ENCODE measurements at places on chromosomes 12 and 14.

GRCh38 chr12:2150833-2151232, 98.0 kb downstream of the CACNA1C start:
- DNase-seq = no peak

GRCh38 chr14:77579065-77579464, 37.4 kb downstream of the SPTLC2 start:
- no peak for DNase-seq

DNA sequence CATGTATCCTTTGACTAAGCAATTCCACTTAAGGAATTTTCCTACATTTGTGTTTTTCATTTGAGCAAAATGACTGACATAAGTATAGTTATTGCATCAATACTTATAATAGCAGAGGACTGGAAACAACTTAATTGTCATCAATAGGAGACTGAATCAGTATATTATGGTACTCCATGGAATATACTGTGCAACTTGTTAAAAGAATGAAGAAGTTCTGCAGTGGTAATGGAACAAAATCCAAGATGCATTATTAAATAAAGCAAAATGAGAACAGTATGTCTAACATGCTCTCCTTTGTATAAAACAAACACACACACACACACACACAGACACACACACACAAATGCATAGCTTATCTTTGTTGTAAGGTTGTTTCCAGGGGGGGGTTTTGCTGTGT, 303.1 kb downstream of the RAD51B start:
- DNase-seq = no peak

GRCh38 chr12:104201238-104202001, 14.2 kb upstream of the TXNRD1 start:
- peak; percentile 15 for DNase-seq

DNA sequence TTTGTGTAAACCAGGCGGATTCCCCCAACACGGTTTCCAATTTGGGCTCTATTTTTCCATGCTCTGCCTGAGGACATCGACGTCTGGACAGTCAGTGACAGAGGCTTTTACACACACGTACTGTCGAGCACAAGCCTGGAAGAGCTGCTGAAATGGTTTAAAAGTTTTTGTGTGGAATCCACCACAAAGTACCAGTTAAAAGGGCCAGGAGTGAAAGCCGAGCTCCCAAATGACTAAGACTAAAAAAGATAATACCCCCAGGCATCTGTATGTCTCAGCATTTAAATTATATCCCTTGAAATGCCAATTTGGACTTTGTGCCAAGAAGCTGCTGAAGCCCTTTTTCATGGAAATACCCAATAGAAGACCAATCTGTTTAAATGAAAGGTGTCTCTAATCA, 173.2 kb downstream of the EGLN3 start:
- no peak for DNase-seq

GRCh38 chr12:115820656-115821055, 456.8 kb downstream of the MED13L start:
- DNase-seq = no peak

- DNase-seq = no peak
These were observed 20.0 kb upstream of the DNAH10 start for GRCh38 chr12:123741937-123742572.

- DNase-seq = no peak
These were observed 2.4 kb downstream of the NCOR2 start for GRCh38 chr12:124564971-124565491.

DNA sequence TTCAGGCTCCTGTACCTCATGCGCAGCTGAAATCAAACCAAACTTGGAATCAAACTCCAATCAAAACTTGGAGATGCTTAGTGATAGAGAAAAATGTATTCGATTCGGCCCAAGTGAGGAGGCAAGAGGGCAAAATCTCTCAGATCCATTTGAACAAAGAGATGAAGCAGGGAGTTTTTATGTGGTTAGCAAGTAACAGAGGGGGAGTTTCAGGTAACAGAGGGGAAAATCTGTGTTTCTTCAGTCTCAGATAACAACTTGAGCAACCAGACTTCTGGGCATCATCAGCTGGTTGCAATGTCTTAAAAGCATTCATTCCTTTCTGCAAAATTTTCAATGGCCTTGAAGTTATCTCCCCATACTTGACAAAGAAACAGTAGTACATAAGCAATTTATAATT, 245.1 kb upstream of the AVPR1A start:
- no peak for DNase-seq

DNA sequence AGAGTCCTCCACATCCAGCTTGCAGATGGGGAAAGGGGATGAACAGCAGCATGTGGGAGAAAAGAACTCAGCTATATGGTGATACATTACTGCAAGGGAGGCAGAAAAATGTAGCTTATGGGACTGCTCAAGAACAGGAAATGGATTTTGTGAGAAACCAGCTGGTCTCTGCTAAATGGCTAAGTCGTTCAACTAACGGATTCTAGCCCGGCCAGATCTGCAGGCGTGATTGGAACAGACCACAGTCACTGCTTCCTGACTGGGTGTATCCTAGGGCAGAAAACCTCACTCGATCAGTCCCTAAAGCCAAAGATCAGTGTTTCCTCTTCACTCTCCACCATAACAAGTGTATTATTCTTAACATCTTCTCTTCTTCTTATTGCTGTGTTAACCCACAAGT, 8.1 kb upstream of the PTGDR start:
- DNase-seq = no peak

DNA sequence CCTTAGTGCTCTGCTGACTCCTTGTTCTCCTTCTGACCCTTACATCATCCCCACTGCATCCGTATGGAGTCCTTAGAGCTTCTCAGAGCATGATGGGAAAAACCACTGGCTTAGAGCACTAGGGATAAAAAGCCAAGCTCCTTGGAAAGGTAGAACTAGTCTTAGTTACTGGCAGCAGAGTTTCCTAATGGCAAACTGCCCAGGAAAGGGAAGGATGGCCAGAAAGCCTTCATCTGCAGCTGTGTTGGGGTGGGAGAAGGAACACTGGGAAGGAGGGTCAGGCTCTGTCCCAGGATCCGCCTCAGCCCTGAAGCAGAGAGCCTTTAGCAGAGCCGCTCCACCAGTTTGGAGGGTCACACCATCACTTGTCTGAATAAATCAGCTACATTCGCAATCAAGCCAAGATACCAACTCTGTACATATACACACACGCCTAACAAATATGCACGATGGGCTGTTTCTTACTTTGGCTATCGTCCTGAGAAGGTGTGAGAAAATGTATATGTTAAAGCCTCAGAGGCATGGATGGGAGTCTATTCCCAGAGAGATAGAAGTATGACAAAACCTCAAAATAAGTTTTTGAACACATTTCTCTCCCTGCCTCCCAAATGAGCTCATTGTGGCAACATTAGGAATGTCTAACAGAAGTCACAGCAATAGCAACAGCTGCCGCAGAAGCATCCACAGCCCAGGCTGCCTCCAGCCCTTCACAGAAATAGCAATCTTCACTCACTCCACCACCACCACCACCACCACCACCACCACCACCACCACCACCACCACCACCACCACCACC, 18.6 kb upstream of the GALNT8 start:
- DNase-seq = no peak

DNA sequence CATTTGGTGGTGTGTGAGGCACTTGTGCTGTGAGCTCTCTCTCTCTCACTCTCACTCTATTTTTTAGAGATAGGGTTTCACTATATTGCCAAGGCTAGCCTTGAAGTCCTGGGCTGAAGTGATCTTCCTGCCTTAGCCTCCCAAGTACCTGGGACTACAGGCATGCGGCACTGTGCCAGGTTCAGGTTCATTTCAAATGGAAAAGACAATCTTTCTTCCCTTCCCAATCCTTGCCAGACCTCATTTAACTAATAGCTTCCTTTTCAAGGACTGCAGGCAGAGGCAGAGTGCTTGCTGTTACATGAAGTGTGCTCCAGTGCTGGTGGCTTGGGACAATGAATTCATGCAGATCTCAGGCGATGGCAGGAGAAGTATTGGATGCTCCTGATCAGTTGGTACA, 73.2 kb upstream of the BICD1 start:
- no peak for DNase-seq

- DNase-seq = no peak
These were observed 148.8 kb upstream of the CRY1 start for GRCh38 chr12:107242189-107242588.

GRCh38 chr12:57461276-57461916, 1.8 kb downstream of the GLI1 start:
- DNase-seq = no peak

GRCh38 chr14:24840204-24840893, 206.4 kb upstream of the GZMB start:
- no peak for DNase-seq

DNA sequence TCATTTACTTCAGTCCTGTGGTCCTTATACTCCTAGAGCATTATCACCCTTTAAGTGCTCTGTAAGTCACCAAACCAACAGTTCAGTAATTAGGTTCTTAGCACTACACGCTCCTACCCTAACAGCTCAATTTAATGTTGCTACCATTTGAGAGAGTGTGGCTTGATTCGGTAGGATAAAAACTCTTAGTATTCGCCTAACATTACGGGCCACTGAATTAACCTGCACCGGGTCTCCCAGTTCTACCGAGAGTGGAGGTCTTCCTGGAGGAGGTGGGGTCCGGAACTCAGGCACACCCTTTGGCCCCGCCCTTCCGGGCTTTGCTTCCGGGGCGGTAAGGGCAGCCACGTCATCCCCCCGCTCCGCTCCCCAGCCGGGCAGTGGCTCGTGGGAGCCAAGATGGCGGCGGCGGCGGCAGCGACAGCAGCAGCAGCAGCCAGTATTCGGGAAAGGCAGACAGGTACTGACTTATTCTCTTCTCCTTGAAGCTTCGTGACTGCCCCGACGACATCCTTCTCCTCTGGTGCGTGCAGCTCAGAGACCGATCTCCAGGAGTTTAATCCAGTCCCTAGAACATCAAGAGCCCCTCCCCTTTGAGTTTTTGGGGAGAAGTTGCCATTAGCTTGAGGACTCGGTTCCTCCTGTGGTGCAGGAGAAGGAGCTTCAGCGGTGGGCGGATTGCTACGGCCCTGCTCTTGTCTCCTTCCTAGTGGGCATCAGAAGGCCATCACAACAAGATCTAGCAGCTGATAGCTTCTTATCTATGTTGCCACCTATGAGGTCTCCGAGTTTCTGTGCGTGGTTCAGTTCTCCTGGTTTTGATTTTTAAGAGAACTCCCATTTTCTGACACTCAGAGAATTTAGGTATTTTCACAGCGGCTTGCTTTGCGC, at the start of gene SCFD1:
Gene SCFD1 (plus strand): TSS at position 380 of the 891 bp plus-strand sequence. CDS start 20 bp downstream, at position 400.
- DNase-seq = peak; percentile 86

GRCh38 chr12:94049718-94050117, 98.7 kb upstream of the PLXNC1 start:
- no peak for DNase-seq

- no peak for DNase-seq
These were observed 18.3 kb upstream of the NXPH4 start for GRCh38 chr12:57198329-57198728.

DNA sequence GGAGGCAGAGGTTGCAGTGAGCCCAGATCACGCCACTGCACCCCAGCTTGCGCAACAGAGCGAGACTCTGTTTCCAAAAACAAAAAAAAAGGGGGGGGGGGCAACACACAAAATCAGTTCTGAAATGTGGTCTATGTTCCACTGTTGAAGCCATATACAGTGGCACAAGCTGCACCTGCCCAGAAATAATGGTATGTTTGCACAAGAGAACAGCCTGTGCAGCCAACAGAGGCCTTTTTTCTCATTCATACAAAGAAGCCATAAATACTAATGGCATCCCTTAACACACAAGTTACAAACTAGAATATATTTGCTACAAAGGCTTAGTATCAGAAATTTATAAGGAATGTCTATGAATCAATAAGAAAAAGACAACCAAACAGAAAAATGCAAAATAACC, 37.1 kb downstream of the ITPR2 start:
- no peak for DNase-seq

GRCh38 chr12:25382311-25383106, 131.8 kb upstream of the KRAS start:
- no peak for DNase-seq

GRCh38 chr12:105048315-105048714, 35.9 kb downstream of the ALDH1L2 start:
- no peak for DNase-seq

- DNase-seq = no peak
These were observed 82.7 kb downstream of the C14orf132 start for GRCh38 chr14:96121660-96122395.

DNA sequence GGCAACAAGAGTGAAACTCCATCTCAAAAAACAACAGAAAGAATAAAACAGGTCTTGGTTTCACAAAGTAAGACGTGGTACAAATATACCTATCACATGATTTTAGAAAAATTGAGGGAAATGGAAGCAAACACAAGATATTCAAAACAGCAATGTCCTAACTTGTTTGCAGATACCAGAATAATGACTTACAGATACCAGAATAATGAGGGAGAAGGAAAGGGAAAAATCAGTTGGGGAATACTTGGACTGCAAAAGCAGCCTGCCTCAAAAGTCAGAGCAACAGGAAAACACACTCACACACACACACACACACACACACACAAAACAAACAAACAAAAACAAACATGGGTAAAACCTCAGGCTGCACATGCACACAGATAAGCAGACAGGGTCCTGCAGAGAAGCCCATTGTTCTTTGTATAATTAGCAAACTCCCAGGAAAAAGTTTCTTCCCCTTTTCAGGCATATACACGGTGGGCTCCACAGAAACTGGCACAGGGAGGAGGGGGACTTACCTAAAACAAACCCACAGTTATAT, 65.7 kb upstream of the CAPRIN2 start:
- DNase-seq = no peak

- DNase-seq = no peak
These were observed 42.0 kb upstream of the DAAM1 start for GRCh38 chr14:59146484-59146883.

DNA sequence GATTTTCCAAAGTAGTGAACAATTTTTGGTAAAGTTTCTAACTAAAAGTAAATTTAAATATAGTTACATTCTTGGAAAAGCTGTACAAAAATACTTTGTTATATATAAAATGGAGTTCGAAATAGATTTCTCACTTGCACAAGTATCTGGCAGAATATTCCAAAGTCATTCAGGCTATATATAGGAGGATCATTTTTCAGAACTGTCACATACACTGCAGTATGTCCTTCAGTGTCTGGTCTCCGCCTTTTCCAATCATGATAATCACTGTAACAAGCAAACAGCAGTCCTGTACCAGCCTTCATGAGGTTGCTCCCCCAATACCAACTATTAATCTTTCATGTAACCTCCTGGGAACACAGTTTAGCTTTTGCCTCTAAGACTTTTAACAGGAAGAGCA, 18.6 kb downstream of the TBK1 start:
- DNase-seq = no peak
